LoVo (cell line): ENCODE measurements at places on chromosomes 16 and 17.
A peak's percentile ranks its signal among the peaks of the same experiment; 100 is the strongest.

- no peak for DNase-seq
These were observed 33.7 kb upstream of the NPTX1 start for GRCh38 chr17:80510132-80510531.

DNA sequence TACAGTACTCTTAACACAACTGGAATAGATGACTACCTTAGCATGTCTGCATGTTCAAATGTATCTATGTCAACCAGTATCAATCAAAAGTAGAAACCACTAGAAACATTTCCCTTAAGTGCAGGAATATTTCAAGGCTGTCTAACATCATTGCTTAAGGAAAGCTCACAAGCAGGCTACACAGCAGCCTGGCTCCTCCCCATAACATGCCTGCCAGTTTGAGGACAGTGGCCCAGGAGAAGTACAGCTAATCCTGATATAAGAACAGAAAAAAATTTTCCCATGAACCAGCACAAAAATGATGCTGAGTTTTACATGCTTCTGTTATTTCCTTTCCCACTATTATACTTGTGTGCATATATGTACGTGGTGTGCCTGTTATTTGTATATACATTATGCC, 175.1 kb downstream of the MYO1D start:
- DNase-seq: no peak

DNA sequence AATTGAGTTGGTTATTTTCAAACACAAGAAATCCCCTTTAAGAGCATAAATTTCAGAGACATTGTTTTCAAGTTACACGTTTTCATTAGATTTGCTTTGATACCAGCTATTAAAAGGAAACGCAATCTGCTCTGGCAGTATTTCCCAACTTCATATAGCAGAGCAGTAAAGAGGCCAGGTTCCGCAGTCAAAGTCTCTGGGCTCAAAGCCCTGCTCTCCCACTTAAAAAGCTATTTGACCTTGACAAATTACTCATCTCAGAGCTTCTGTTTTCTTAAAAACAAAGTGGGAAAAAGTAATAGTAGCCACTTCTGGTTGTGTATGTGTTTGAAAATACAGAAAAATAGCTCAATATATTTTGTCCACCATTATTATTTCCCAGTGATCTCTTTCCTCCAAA, 89.7 kb upstream of the CDYL2 start:
- DNase-seq: no peak

- DNase-seq: no peak
These were observed 37.9 kb downstream of the AMFR start for GRCh38 chr16:56387396-56387795.

DNA sequence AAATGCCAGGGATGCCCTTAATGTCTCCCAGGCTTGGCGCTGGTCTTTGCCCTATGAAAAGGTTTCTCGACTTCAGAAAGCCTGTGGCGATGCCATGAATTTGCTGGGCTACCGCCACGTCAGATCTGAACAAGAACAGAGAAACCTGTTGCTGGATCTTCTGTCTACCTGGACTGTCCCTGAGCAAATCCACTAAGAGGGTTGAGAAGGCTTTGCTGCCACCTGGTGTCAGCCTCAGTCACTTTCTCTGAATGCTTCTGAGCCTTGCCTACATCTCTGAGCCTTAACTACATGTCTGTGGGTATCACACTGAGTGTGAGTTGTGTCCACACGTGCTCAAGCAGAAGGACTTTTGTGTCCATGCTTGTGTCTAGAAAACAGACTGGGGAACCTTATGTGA, 11.4 kb downstream of the CHST4 start:
- peak; percentile 45 for DNase-seq

DNA sequence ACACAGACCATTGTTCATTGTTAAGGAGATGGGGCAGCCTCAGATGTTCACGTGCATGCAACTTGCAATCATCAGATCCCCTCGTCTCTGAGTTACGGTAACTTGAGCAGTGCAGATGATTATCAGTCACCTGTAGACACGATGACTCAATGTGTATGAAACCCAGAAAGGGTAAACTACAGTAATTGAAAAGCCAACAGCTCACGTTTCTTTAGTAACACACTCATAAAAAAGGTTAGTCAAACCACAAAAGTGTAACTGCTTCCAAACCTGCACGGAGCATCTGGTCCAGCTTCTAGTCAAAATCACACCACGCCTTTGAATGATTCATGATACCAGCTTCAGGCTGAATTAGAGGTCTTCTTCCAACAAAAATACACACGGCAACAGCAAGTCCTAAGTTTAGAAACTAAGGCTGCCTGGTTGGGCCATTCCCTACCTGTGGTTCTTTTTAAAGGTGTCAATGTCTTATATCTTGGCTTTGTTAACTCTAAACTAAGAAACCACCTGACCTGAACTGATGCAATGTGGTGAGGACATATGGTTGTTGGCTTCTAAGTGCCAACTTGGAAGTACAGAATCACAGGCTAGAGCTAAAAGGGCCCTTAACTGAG, 32.3 kb downstream of the GRB7 start:
- DNase-seq: peak; percentile 74

GRCh38 chr16:58121132-58121531, 8.0 kb downstream of the CFAP20 start:
- DNase-seq: no peak

GRCh38 chr17:65785109-65785508, 223.7 kb upstream of the AXIN2 start:
- peak; percentile 78 for DNase-seq

- peak; percentile 84 for DNase-seq
These were observed 2.0 kb downstream of the ZNF771 start for GRCh38 chr16:30409125-30410060.

DNA sequence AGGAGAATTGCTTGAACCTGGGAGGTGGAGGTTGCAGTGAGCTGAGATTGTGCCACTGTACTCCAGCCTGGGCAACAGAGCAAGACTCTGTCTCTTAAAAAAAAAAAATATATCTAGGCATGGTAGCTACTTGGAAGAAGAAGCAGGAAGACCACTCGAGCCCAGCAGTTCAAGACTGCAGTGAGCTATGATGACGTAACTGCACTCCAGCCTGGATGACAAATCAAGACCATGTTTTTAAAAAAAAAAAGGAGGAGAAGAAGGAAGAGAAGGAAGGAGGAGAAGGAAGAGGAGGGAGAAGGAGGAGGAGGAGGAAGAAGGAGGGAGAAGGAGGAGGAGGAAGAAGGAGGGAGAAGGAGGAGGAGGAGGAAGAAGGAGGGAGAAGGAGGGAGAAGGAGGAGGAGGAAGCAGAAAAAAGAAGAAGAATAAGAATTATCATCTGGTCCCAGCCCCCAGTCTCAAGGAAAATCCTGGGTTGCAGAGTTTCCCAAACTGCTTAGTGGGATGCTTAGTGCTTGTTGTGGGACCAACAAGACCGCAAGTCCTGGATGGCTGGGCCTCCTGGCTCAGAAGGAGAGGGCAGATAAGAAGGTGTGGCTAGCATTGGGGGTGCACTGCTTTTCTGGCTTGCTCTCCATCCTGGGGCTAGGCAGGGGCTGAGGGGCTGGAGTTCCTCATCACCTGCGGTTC, 3.7 kb upstream of the DRC7 start:
- no peak for DNase-seq

DNA sequence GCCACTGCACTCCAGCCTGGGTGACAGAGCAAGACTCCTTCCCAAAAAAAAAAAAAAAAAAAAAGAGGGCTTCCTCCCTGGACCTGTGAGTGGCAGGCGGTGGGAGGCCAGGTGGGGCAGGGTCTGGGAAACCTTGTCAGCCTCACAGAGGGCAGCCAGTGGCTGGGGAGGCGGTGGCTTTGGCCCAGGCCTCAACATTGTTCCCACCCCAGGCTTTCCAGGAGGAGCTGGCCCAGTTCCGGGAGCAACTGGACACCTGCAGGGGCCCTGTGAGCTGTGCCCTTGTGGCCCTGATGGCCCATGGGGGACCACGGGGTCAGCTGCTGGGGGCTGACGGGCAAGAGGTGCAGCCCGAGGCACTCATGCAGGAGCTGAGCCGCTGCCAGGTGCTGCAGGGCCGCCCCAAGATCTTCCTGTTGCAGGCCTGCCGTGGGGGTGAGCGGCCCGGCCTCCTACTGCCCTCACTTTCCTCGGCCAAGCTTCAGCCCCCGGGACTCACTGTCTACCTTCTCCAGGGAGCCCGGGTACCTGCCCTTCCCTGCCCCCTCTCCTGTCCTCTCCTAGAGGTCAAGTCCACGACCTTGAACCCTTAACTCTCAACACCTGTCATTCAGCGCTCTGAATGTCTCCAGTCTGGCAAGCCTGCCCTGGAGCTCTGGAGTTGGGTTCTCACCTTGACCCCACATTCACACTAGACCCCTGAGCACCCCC, 12.4 kb downstream of the ZNF213 start:
- DNase-seq: no peak

DNA sequence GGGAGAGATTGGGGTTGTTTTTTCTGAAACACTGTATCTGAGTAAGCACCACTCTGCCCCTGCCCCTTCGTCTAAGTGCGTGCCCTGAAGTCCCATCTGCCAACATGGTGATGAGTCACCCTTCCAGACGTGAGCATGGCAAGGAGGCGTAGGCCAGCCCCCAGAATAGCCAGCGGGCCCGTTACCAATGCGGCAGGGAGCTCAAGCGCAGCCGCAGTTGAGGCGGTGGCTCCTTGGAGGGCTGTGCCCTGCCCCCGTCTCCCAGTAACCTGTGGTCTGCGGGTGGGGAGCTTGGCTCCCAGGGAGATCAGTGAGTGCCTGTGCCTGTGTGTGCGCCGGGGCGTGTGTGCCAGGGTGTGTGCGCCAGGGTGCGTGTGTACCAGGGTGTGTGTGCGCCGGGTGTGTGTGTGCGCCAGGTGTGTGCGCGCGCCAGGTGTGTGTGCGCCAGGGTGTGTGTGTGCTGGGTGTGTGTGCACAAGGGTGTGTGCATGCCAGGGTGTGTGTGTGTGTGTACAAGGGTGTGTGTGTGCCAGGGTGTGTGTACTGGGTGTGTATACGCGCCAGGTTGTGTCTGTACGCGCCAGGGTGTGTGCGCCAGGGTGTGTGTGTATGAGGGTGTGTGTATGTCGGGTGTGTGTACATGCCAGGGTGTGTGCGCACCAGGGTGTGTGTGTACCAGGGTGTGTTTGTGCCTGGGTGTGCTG, 98.6 kb upstream of the CHMP6 start:
- no peak for DNase-seq

- no peak for DNase-seq
These were observed 367.6 kb downstream of the CDH11 start for GRCh38 chr16:64754279-64754678.

DNA sequence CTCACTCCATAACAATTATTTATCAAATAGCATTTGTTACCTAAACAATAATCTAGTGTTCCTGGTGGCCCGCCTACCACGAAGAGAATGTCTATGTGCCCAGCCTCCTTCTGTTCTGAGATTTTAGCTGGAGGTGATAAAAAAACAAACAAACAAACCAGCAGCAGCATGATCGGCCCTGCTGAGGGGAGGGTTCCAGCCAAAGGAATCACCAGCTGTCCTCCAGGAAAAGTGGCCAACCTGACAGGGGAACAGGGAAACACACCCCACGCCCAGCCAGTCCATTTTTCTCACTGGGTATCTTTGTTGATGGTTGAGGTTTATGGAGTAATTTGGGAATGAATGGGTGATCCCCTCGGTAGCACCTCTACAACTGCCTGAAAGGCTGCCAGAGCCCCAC, 203.0 kb upstream of the DYNLRB2 start:
- no peak for DNase-seq

DNA sequence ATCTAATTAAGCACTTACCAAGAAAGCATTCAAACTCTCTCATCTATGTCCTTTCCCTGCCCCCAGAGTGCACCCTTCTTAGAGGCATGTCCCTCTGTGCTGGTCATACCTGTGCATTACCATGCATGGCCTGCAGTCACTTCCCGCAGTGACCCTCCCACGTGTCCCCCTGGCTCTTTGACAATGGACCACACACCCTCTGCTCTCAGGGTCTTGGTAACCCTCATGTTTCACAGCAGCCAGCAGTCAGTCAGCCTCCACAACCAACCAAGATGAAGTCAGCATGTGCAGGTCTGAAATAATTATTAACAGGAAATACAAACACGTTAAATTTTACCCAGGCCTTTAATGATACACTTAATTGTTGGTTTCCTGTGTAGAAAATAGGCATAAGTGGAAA, 10.1 kb downstream of the KRT33A start:
- no peak for DNase-seq
